ENCODE measurements at places on chromosomes 12 and 14. TPM values are rescaled to one million over a fixed set of nuclear protein-coding genes. Genes with fewer than 3 reads are reported as not detected.

The BTG1 gene
- 37.2 TPM for total RNA-seq

The CIDEB gene
- total RNA-seq: 5.6 TPM

The CRIP1 gene
- 1.6 TPM for total RNA-seq

The SOX5 gene
- total RNA-seq: 394 TPM

The KRT78 gene
- total RNA-seq: not detected

The KRT83 gene
- not detected for total RNA-seq

The KLHL33 gene
- under 0.01 TPM for total RNA-seq

The ST8SIA1 gene
- 44.1 TPM for total RNA-seq

The DHRS2 gene
- total RNA-seq: not detected

The MORN3 gene
- total RNA-seq: 3.8 TPM

The HOXC9 gene
- not detected for total RNA-seq

The KLRD1 gene
- total RNA-seq: 0.63 TPM

The ABCC9 gene
- 15.7 TPM for total RNA-seq

The TMEM116 gene
- total RNA-seq: 29.4 TPM

The KLRC3 gene
- total RNA-seq: 0.63 TPM

The OTX2 gene
- total RNA-seq: 0.31 TPM

The GALNT9 gene
- total RNA-seq: 7.2 TPM
